ENCODE measurements at places on chromosomes 11 and 22.

GRCh38 chr11:37830529-37830928 is 1232.5 kb upstream of the RAG2 start:
- no peak for DNase-seq

DNA sequence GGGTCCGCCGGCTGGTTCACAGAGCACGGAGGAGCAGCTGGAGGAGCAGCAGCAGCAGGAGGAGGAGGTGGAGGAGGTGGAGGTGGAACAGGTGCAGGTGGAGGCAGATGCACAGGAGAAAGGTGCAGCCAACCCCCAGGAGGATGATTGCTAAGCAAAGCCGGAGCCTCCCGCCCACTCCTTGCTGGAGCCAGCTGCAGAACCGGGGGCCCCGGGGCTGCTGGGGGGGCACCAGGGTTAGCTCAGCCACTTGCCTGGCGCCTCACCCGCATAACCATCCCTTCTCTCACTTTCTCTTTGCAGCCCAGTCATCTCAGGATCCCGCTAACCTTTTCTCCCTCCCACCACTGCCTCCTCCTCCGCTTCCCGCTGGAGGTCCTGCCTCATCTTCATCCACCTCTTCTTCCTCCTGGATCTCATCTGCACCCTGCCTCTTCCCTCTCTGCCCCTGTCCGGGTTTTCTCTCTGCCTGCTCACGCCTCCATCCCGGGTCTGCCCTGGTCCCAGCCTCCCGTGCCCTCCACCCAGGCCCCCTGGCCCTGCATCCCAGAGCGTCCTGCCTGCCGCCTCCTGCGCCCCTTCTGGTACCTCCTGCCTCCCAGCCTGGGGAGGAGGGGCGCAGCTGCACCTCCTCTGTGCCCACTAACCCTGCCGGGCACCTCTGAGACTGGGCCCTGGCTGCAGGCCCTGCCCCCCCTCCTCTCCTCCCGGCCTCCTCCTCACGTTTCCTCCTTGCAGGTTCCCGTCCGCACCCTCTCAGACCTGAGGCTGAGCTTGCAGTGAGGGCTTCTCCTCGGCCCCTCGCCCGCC is 9.5 kb downstream of the KCTD17 start:
- DNase-seq, result no peak

DNA sequence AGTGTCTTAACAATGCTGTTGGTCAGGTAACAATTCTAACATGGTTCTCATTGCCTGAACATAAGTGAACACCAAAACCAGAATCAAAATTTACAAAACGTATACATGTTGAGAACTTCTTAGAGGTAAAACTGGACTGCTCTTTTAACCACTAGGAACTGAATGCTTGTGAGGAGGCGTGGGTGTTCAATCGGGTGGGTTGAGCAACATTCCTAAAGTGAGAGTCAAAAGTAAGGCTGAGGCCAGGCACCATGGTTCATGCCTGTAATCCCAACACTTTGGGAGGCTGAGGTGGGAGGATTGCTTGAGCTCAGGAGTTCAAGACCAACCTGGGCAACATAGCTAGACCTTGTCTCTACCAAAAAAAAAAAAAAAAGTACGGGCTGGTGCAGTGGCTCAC is 11.5 kb downstream of the PPME1 start:
- DNase-seq, result no peak

- no peak for DNase-seq
Observed at GRCh38 chr11:5291207-5291838, 10.4 kb downstream of the OR51B4 start.

DNA sequence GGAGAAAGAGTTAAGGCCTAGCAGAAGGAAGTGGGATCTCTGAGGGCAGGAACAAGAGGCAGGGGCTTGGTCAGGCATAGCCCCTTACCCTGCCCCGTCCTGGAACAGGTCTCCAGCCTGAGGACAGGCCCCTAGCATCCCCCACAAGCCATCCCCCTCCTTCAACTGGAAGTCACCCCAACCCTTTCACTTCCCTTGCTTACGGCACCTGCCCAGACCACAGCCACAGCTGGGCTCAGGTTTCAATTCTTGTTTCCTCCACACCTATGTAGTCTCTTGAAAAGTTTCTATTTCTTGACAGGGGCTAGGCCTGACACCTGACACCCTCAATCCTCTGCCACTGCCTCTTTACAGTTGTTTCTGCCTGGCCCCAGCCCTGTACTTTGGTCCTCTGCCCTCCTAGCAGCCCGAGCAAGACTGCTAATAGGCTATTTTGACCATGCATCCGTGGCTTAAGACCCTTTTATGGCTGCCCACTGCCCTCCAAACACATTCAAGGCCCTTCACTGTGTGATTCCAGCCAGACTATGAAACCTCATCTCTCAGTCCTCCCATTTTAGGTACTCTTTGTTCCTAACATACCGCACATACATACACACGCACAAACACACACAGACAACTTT is 10.9 kb upstream of the FCHSD2 start:
- DNase-seq, result no peak

DNA sequence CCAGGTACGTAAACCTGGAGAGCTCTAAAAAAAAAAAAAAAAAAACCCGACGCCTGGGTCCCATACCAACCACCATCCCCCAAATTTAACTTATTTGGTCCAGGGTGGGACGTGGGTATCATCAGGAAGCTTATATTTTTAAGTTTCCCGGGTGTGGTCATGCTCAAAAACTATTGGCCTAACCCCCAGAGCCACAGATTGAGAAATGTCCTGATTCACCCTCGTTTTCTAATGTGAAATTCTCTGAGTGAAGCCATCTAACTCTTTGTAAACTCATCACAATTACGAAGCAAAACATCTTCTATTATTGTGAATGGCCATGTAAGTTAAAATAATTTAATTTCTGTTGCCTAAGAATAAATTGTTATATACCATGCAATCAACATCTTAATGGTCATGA is 29.6 kb downstream of the PAK1 start:
- no peak for DNase-seq

GRCh38 chr11:32905028-32905667 is 12.5 kb downstream of the QSER1 start:
- no peak for DNase-seq

DNA sequence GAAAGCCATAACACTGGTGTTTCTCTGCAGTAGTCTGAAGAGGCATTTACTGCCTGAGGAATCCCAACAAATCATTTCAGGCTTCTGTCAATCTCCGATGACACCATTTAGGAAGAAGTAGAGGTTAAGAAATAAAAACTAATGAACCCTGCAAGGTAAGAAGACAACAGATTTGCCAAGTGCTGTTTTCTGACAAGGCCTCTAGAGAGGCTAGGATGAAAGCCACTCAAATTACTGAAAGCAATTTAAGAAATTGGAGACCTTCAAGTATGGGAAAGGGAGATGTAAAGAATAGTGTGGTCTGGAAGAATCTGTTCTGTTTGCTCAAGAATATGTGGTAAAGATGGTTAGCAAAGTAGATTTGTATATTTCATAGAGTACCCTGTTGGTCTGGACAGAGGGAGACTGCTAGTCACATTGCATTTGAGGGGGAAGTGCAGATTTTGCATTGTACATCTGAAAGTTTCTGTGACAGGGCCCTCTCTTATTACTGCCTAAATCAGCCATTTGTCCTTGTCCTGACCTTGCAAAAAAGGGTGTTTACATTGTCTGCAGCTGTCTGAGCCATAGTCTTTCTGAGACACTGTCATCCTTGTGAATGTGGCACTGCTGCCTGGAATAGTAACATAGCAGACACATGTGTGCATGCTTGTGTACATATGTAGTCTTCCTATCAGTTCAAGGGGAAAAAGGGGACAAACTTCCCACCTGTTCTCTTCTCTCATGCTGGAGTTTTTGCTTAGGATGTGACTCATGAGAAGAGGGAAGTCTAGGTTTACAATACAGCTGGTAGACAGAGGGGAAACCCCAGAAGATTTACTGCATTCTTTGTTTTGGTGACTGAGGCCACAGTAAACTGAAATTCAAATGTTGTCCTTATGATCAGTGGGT is 640.2 kb upstream of the KIRREL3 start:
- DNase-seq, result no peak

- DNase-seq, result no peak
Observed at GRCh38 chr11:110028921-110029320, 64.3 kb upstream of the ZC3H12C start.

GRCh38 chr22:20218326-20218872 is 49.7 kb downstream of the RTN4R start:
- DNase-seq, result no peak

DNA sequence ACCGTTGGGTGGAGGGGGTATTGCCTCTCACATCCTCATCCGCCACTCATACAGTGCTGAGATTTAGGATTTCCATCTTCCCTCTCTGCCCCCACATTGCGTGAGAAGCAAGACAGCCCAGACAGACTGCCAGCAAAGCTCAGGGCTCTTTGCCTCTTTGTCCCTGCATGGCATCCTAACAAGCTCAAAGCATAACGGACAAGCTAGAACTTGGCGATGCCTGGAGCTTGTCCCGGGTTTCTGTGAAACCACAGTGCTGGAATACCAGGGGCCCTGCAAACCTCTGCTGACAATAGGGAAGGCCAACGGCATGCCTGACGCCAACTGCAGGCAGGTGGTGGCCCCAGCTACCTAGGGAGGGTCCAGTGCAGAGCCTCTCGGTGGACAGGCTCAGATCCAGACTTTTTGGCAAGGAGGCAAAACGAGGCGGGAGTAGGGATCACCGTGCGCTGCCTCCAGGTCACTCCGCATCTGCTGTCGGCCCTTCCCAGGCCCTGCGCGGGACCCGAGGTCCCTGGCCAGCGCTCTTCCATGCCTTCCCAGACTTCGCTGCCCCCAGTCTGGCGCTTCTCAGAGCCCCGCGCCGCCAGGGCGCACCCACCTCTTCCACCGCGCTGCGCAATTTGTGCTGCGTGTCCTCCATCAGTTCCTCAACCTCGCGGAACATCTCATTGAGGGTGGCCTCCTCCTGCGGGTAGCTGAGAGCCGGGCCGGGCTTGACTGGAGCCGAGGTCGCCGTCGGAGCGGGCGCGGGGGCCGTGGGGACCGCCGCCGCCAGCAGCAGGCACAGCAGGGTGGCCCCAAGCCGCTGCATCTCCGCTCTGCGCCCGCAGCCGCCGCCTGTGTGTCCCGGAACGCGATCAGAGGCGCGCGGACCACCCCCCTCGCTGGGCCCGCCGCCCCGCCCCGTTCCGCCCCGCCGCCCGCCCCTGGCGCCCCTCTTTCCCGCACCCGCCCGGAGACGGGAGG is at the start of gene DKK3:
TSS of gene DKK3 (minus strand) at position 858 of the 969 bp plus-strand sequence. CDS start at position 814, 44 bp downstream.
- DNase-seq, result no peak

GRCh38 chr11:79414644-79415317 is 26.0 kb downstream of the TENM4 start:
- no peak for DNase-seq

DNA sequence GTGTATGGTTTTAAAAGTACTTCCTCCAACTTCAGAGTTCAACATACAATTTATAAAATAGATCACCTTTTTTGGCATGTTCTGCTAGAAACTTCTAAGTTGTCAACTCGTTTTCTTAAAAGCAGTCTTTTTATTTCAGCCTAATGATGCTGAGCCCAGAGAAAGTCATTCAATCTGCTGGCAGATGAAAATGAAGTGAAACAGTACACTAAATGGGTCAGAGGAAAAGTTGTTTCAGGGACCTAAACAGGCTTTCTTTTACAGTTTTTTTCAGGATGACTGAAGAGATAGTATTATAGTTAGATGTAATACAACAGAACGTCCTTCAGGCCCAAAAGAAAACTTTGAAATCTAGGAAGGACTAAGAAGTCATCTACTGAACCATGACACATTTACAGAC is 842.7 kb upstream of the CCDC90B start:
- DNase-seq, result no peak

DNA sequence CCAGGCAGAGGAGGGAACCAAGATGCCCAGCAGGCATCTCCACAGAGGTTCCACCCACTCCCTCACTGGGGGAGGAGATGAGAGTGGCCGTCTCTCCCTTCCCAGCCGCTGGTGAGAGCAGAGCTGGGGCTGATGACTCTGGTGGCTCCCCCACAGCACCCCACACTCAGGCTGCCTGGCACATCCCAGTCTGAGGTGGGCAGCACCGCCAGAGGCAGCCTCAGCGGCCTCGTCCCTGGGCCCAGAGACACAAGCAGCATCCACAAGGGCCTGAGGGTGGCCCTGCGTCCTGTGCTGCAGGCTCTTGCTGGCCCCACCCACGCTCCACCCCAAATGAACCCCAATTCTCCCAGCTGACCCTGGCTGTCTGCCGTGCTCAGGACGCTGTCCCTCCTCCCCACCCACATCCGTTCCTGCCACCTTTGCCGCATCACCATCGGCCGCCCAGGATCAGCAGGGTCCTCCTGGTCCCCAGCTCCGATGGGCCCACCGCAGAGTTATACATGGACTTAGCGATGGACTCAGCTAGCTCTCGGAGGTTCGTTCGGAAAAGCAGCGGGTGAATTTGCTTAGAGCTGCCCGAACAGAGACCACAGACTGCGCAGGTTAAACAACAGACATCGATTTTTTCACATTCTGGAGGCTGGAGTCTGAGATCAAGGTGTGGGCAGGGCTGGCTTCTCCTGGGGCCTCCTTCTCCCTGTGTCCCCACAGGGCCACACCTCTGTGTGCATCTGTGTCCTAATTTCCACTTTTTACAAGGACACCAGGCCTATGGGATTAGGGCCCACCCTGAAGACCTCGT is 20.2 kb upstream of the CTSD start:
- no peak for DNase-seq

- DNase-seq, result no peak
Observed at GRCh38 chr11:73961321-73961720, 10.5 kb downstream of the DNAJB13 start.

DNA sequence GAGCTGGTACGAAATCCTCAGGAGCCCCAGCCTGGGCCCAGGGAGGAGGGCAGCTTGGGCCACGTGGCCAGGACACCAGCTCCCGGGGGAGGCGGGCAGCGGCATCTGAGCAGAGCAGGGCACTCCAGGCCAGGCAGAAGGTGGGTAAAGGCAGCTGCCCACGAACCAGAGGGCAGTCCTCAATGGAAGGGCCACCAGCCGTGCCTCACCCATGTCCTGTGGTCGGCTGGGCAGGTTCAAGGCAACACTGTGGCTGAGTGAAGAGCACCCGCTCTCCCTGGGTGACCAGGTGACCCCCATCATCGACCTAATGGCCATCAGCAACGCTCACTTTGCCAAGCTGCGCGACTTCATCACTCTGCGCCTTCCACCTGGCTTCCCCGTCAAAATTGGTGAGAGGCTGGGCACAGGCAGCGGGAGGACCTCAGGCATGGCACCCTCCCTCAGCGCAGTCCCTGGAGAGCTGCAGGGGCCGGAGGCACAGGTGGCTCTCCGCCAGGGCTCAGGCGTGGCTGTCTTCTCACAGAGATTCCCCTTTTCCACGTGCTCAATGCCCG is 2.5 kb upstream of the SSH3 start:
- DNase-seq, result no peak

DNA sequence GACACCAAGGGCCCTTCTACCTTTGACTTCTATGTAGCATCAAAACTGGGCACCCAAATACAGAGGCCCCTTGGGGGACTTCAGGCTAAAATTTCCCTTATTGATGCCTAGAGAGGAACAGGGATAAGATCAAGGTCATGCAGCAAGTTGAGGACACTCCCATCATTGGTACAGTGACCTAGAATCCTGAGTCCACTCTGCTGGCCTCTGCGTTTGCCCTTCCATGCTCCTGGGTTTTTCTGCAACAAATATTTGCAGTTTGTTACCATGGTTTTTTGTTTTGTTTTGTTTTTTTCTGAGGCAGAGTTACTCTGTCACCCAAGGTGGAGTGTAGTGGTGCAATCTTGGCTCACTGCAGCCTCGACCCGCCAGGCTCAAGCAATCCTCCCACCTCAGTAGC is 64.2 kb downstream of the THAP12 start:
- no peak for DNase-seq

- DNase-seq, result no peak
Observed at GRCh38 chr11:33868647-33869461, 23.0 kb downstream of the LMO2 start.

Data from DND-41 (cell line).